CD8-positive, alpha-beta memory T cell (primary cell): ENCODE measurements at places on chromosomes 4 and X. TPM values are rescaled to one million over a fixed set of nuclear protein-coding genes. Genes with fewer than 3 reads are reported as not detected.

DNA sequence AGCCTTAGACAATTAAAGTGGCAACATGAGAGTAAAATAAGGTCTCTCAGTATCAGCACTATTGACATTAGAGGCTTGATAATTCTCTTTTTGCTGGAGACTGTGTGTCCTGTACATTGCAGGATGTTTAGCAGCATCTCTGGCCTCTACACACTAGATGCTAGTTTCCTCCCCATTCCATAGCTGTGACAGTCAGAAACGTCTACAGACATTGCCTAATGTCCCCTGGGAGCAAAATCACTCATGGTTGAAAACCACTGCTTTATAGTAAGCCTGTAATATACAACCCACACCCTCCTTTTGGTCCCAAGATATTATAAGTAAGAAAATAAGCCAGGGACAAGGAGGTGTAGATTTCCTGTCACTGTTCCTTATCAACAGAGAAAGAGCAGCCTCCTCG, 166.0 kb downstream of the FRMPD4 start:
- no peaks in the 10 kb centered on the region for H3K36me3 ChIP-seq
- no peak overlapping the region for H3K4me3 ChIP-seq
- no peaks in the 10 kb centered on the region for H3K27me3 ChIP-seq
- H3K27ac ChIP-seq: no peak overlapping the region

DNA sequence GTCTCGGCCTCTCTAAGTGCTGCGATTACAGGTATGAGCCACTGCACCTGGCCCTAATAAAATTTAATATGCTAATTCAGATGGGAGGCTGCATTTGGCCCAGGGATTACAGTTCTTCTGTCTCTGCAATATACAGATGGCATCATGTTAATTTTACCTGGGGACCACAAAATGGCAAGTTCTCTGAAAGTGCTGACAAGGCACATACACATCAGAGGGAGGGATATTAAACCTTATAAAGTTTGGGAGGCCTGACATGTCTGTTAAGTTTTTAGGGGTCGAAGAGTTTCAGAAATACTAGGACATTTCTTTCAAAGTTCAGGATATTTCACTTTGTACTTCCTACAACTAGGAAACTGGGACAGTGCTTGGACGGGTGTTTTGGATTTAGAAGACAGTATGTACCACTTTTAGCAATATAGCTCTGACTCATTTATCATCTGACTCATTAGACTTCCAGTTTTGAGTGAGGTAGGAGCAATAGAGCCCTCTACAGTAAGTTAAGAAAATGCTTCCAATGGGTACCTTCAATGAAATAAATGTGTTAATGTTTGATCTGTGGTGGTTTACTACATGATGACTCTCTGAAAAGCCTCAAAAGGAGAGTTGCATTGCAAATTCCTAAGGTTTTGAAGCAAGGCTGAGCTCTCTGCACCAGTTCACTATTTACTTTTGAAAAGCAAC, 981.0 kb upstream of the HS3ST1 start:
- no peak overlapping the region for H3K4me3 ChIP-seq
- no peak overlapping the region for H3K27ac ChIP-seq
- H3K36me3 ChIP-seq: no peaks in the 10 kb centered on the region
- H3K27me3 ChIP-seq: no peaks in the 10 kb centered on the region

DNA sequence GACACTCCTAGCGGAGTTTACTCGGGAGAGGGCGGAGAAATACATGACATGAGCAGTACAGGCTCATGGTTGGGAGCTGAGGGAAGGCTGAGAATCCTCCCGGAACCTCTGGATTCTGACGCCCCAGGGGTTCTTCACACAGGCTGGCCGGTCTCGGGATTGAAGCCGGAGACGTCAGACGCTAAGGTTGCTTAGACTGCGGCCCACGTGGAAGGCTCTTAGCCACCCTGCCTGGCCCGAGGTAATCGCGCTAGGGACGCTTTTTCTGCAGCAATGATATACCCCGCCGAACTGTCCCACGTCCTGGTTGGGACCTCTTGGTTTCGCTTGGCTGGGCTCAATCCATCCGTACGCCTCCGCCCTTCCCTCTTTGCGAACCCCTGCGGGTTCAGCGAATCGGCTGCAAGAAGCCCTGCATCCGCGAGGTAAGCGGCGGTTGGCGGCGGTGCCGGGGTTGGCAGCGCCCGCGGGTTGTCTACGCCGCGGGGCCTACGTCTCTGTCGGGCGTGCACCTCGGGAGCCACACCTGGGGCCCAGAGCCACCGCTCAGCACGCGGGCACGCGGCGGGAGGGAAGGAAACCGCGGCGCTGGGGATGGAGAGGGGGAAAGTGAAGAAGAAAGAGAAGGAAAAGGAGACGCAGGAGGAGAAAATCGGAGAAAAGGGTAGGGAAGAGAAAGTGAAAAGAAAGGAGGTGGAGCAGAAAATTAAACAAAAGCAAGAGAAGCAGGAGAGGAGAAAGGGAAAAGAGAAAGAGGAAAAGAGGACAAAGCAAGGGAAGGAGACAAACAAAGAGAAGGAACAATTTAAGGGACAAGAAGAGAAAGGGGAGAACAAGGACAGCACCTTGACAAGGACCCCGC, at the start of gene ARL9:
Gene ARL9, plus strand, starts transcription at position 523 of the 862 bp plus-strand sequence. Its CDS starts 72 bp downstream, at position 595.
- peaks cover 15% of the 10 kb centered on the region for H3K4me1 ChIP-seq
- H3K4me3 ChIP-seq: peak within 1 kb of the TSS; percentile 58
- no peaks in the 10 kb centered on the region for H3K36me3 ChIP-seq
- no peak within 1 kb of the TSS for H3K27ac ChIP-seq
- no peaks in the 10 kb centered on the region for H3K27me3 ChIP-seq

The TXK gene
- 6.4 TPM for total RNA-seq

GRCh38 chr4:160044693-160045092, 941.8 kb downstream of the RAPGEF2 start:
- no peaks in the 10 kb centered on the region for H3K36me3 ChIP-seq
- no peaks in the 10 kb centered on the region for H3K4me1 ChIP-seq
- H3K27ac ChIP-seq: no peak overlapping the region
- H3K4me3 ChIP-seq: no peak overlapping the region

The SPANXA2 gene
- total RNA-seq: not detected

The RTL9 gene
- not detected for total RNA-seq

DNA sequence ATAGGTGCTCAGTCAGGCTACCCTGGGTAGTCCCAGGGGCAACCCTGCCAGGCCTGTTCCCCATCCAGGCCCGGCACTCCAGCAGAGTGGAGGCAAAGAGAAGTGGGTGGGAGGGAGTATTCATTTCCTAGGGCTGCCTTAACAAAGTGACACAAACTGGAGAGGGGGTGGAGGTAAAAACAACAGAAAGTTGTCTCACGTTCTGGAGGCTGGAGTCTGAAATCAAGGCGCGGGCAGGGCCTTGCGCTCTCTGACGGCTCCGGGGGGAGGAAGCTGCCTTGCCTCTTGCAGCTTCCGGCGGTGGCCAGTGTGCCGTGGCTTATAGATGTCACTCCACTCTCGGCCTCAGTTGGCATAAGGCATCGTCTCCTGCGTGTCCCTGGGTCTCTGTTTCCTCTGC, 90.8 kb downstream of the DCTD start:
- no peak overlapping the region for H3K27ac ChIP-seq
- H3K4me3 ChIP-seq: no peak overlapping the region
- DNase-seq: no peak
- no peaks in the 10 kb centered on the region for H3K27me3 ChIP-seq
- H3K36me3 ChIP-seq: no peaks in the 10 kb centered on the region

The COL25A1 gene
- not detected for total RNA-seq

DNA sequence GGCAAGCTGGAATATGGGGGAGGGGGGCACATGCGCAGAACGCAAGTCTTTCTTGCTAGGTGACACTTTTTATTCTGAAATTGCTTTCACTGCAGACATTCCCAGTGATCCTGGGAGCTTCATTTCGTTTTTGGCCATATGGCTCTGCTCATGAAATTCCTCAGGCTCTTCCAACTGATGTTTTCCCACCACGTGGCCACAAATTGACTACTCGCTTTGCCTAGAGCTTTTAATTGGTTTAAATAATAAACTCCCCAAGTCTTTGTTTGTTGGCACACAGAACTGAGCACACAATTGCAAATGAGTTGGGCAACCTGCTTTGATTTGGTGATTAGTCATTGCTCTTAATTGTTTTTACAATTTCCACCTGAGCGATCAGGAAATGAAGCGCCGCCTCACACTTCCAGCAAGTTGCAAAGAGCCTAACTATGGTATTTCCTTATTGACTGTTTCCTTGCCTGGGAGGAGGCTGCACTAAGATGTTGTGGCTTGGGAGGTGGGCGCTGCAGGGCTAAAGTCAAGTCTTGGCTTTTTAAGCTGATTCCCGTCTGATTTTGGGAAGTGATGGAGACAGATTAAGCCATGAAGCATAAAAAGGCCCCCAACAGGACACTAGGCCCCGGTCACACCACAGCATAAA, 282.5 kb downstream of the ZIC3 start:
- no peak for DNase-seq
- no peaks in the 10 kb centered on the region for H3K4me1 ChIP-seq
- no peaks in the 10 kb centered on the region for H3K27me3 ChIP-seq
- H3K36me3 ChIP-seq: no peaks in the 10 kb centered on the region
- no peak overlapping the region for H3K4me3 ChIP-seq
- no peak overlapping the region for H3K27ac ChIP-seq

DNA sequence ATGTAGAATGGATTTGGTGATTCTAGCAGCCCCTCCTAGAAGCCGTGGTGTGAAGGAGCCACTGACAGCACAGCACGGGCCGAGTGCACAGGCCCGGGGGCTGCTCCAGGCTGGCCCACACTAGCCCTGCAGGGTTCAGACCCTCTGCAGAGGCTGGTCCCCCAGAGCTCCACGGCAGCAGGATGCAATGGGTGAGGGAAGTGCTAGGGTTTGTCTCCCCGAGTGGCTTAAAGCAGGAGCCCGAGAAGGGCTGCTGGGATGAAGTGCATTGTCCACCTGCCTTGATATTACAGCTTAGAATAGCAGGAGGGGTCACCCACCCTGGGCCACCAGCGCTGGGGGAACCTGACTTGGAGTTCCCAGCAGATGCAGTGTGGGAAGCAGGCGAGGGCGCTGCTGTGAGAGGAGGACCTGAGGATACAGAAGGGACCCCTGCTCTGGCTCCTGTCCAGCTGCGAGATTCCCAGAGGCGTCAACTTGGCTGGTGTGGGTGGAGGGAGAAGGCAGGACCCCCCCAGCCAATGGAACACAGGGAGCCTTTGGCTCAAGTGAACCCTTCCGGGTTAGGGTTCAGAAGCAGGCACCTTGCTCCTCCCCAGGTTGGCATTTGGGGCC, 30.0 kb downstream of the WDR1 start:
- H3K4me1 ChIP-seq: peaks cover 6% of the 10 kb centered on the region
- H3K36me3 ChIP-seq: peaks cover 96% of the 10 kb centered on the region
- no peak for DNase-seq
- H3K27me3 ChIP-seq: no peaks in the 10 kb centered on the region
- H3K4me3 ChIP-seq: no peak overlapping the region

DNA sequence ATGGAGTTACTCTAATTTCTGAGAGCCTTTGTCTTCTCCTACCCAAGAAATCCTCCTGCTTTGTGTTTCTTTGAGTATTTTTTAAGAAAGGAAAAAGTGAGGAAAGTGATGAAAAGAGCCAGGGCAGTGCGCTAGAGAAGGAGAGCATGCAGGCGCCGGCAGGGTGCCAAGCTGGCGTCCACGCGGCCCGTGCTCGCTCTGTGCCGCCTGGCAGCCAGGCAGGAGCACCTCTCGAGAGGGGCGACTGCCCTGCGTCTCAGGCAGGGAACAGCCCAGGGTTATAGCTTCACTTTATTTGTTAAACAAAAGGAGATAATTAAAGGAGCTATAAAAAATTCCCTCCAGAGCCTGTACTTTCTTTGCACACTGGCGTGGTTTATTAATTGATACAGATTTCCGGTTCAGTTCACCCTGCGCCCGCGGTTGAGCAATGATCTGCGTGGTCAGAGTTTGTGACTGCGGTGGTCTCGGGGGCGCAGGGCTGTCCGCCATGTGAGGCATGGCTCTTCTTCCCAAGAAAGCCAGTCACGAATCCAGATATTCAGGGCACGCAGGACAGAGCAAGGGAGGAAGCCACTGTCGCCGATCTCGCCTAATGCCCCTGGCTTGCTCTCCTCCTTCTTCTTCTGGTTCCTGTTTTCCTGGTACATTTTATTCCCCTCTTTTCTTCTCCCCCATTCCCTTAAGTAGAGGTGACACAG, 110.8 kb upstream of the PAQR3 start:
- DNase-seq: no peak
- no peaks in the 10 kb centered on the region for H3K36me3 ChIP-seq
- no peaks in the 10 kb centered on the region for H3K27me3 ChIP-seq
- H3K4me3 ChIP-seq: no peak overlapping the region

DNA sequence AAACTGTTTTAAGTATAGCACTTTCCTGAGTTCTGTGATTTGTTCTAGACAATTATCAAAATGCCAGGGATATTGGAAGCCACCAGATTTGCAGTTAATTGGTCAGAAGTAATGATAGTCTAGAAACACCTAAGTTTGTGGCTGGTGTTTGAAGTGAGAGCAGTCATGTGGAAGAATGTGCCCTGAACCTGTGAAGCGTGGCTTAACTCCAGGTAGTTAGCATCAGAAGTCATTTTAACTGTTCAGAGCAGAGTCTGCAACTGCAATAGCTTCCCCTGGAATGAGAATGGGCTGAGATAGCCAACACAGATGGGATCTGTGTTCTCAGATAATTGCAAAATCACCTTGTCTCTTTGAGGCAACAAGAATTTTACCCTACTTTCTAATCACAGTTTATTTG, 255.1 kb upstream of the GK2 start:
- no peak for DNase-seq
- H3K4me3 ChIP-seq: no peak overlapping the region
- no peaks in the 10 kb centered on the region for H3K27me3 ChIP-seq
- no peak overlapping the region for H3K27ac ChIP-seq
- H3K4me1 ChIP-seq: no peaks in the 10 kb centered on the region

GRCh38 chr4:104989371-104989770, 157.3 kb upstream of the TET2 start:
- no peak overlapping the region for H3K4me3 ChIP-seq
- no peak overlapping the region for H3K27ac ChIP-seq
- DNase-seq: no peak
- H3K4me1 ChIP-seq: no peaks in the 10 kb centered on the region
- no peaks in the 10 kb centered on the region for H3K36me3 ChIP-seq

The VCX3B gene
- not detected for total RNA-seq

GRCh38 chr4:121177246-121178137, 13.4 kb upstream of the TNIP3 start:
- no peak overlapping the region for H3K27ac ChIP-seq
- no peaks in the 10 kb centered on the region for H3K27me3 ChIP-seq
- DNase-seq: no peak
- H3K36me3 ChIP-seq: no peaks in the 10 kb centered on the region
- H3K4me3 ChIP-seq: no peak overlapping the region

GRCh38 chrX:94288325-94288724, 614.3 kb downstream of the FAM133A start:
- H3K4me3 ChIP-seq: no peak overlapping the region
- no peaks in the 10 kb centered on the region for H3K4me1 ChIP-seq
- H3K36me3 ChIP-seq: no peaks in the 10 kb centered on the region
- no peak for DNase-seq
- no peak overlapping the region for H3K27ac ChIP-seq
- H3K27me3 ChIP-seq: no peaks in the 10 kb centered on the region
